Eye (tissue), 1 donor: ENCODE measurements at places on chromosomes 3 and 15.
A peak's percentile ranks its signal among the peaks of the same experiment; 100 is the strongest.

- no peak for DNase-seq
These were observed 633.1 kb upstream of the TBL1XR1 start for GRCh38 chr3:177830411-177830849.

- DNase-seq: no peak
These were observed 225.5 kb upstream of the ST8SIA2 start for GRCh38 chr15:92168066-92168683.

GRCh38 chr3:169710619-169711018, 47.1 kb upstream of the MECOM start:
- no peak for DNase-seq

DNA sequence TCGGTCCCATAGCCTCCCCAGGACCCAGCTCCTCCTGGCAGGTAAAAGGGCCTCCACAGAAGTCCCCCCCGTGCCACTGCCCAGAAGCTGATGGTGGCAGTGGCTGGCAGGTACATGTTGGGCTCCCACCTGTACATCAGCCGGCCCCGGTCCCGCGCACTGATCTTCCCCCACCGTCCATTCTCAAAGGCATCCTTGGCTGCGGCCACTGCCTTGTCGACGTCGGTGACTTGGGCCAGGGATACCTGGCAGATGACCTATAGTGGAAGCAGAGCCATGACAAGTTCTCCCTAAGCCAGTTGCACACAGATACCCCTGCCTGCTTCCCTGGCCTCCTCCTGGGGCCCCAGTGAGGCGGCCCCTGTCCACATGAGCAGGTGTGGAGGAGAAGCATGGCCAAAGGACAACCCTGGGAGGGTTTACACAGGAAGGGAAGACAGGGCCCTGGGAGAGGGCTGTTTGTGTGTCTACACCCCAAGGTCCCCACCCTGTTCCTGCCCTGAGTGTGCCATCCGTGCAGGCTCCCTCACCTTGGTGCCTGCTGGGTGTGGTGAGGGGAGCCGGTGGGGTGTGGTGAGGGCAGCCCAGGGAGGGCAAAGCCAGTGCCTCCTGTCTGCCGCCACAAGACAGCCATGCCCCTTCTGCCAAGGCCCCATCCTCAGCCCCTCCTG, 44.8 kb downstream of the ALDH1L1 start:
- DNase-seq: no peak

DNA sequence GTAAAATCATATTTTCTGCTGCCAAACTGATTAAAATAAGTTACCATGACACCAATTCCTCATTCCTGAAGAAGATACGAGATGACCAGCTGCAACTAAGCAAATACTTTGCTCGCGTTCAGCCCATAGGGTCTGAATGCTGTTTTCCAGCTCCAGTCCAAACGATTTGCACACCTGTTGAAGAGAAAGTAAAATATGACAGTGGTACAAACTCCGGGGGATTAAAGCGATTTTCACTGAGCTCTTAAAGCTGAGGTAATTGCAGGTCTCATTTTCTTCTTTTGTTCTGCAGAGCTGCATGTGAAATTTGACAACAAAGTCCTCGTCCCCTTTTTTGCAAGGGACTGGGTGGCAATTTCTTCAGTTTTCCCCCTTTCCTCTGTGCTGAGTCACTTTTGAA, 118.4 kb downstream of the NR2F2 start:
- no peak for DNase-seq

DNA sequence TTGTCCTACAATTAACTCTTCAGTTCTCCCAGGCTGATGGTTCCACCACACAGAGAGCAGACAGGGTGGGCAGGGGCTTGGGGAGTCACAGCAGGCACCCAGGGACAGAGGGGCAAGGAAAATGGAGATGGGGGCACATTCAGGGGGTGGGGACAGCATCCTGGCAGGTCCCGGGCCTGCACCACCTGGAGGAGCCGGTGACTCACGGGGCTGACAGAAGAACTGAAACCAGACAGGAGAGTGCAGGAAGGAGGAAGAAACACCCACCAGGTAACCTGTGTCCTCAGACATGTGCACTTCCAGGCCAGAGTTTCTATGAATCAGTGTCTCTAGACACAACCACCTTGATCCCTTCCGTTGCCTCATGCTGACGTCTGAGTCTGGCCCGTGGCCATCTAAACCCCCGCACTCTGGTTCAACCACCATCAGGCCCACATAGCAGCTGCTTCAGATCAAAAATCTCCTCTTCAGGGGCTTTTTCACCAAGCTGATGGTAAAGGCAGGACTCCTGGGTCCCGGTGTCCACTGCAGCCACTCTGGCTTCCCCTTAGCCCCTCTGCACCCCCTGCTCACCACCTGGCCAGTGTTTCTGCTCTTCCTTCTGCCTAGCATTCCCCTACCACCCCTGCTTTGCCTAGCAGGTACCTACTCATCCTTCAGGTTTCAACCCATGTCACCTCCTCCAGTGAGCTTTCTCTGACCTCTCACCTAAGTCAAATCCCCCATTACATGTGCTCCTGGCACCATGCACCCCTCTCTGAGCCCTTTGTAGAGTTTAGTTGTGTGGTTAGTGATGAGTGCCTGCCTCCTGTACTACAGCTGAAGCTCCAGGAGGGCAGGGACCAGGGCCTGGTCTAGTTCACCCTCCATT, 16.5 kb upstream of the CYP11A1 start:
- no peak for DNase-seq

- DNase-seq: peak; percentile 43
These were observed 435.1 kb upstream of the CNTN3 start for GRCh38 chr3:75049533-75049932.

- peak; percentile 18 for DNase-seq
These were observed 208.4 kb upstream of the CD96 start for GRCh38 chr3:111333642-111334041.

DNA sequence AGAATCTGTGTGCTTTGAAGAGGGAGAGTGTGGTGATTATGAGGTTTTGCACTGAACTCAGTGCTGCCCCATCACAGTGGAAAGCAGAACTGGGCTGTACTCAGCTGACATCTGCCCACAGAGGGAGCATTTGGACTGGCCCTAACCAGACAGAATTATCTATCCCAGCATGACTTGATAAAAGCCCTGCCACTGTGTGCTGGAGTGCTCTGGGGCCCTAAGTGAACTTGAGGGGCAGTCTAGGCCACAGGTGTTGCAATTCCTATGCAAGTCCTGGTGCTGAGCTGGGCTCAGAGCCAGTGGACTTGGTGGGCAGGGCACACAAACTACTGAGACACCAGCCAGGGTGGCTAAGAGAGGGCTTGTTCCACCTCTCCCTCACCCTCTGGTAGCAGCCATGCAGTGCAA, 269.2 kb upstream of the CTNNB1 start:
- no peak for DNase-seq

GRCh38 chr15:27797765-27798164, 301.4 kb downstream of the OCA2 start:
- no peak for DNase-seq
